ENCODE measurements at places on chromosomes 1 and 21.

DNA sequence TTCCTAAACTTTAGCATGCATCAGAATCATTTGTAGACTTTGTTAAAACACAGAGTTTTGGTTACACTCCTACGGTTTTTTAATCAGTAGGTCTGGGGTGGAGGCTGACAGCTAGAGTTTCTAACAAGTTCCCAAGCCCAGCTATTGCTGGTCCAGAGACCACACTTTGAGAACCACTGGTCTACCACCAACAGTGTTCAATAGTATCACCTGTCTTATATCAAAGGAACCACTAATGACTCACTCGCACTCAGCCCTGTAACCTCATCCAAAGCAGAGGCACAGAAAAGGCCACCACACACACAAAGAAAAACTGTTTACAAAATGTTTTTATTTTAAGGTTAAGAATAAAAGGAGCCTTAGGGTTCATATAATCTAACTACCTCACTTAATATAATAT is 68.7 kb downstream of the HIVEP3 start:
- no peak for DNase-seq

DNA sequence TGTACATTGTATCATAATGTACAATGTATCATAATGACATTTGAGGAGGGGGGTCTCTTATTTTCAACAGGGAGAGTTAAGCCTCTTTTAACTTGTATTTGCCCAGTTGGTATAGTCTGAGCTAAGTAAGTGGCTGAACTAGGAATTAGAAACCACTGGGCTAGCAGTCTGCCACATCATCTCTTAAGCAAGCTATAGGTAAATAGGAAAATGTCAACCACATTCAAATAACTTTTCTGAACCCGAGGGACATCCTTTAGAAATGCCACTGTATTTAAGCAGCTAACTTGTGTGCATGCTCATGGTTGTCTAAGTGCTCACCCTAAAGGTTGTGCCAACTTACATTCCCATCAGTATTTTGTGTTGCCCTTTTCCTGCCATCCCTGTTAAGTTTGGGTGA is 35.5 kb upstream of the ASB17 start:
- no peak for DNase-seq

GRCh38 chr1:182643699-182644098 is 39.5 kb upstream of the RGS16 start:
- DNase-seq = no peak

DNA sequence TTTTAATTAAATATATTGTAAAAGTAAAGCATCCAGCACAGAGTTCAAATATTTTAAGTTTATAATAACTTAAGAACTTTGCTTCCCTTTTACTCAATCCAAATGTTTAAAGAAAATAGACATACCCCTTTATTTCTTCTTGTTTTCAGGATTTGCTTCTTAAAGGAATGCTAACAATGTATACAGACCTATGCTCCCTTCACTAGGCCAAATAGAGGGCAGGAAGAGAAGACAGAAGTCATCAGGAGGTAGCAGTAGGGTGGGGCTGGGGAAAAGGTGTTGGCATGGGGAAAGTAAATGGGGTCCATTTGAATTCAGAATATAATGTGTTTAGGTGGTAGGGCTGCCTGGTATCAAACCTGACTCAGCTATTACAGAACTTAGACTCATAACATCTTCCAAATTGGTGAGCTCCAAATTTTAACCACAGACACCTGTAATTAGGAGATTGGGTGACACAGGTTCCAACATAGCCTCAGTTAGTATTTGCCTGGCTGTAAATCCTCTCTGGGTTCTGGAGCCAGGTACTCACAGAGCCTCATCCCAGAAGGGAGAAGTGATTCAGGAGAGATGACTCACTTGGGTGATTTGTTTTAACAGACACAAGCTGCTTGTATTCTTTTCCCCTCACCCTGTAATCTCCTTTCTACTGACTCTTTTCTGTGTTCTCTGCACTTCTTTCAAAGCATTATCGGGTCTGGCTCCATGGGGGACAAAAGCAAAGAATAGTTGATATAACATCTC is 60.1 kb upstream of the DUSP10 start:
- DNase-seq = no peak

GRCh38 chr1:107750364-107750959 is 214.5 kb downstream of the VAV3 start:
- no peak for DNase-seq

GRCh38 chr1:233244183-233244582 is 51.3 kb downstream of the PCNX2 start:
- DNase-seq = no peak

- DNase-seq = no peak
Observed at GRCh38 chr21:29667651-29668050, 272.1 kb downstream of the GRIK1 start.

DNA sequence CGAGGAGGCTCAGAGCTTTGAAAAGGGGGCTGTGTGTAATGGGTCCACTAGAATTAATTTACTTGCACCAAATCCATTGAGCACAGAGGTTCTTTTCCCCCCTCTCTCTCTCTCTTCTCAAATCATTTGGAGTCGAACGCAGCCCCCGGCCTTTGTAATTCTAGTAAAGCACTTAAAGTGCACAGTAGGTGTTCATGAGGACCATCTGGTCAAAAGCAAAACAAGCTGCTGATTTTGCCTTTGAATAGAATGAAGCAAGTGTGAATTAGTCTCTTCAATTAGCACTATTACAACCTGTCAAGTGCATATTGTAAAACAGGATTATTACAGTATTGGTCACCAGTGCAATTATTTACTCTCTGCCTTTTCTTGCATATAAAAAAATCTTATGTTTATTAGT is 259.9 kb downstream of the FAF1 start:
- no peak for DNase-seq

- no peak for DNase-seq
Observed at GRCh38 chr1:55311057-55311641, 96.0 kb upstream of the USP24 start.

DNA sequence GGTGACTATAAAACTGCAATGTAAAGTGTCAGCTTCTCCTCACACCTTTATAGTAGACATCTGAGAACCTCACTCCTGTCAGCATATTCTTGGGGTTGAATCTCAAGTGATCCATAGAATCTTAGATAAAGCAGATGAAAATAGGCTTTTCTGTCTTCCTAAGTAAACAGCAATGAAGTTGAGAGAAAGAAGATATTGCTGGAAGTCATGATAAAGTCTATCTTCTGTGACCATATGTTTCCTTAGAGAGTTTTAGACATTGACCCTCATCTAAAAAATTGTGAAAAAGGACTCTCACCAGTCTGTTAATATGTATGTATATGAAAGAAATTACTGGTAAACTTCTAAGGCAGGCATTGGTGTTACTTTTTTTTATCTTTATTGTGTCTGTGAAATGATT is 66.8 kb downstream of the LIPI start:
- DNase-seq = no peak

DNA sequence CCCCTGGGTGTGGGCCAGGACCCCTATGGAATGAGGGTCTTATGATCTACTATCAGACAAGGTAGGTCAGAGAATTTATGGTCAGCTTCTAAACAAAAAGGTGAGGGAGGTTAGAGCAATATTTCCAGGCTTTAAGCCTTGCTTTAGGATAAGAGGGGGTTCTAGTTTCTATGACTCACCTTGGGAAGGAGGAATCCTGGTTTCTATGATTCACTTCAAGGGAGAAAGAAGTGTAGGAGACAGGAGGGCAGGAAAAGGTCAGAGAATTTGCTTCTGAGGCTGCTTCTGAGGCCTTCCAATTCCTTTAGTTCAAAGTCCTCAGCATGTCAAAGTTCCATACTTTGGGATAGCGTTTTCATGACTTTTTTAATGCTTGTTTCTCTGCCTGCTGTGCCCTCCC is 35.2 kb downstream of the RGL1 start:
- no peak for DNase-seq

DNA sequence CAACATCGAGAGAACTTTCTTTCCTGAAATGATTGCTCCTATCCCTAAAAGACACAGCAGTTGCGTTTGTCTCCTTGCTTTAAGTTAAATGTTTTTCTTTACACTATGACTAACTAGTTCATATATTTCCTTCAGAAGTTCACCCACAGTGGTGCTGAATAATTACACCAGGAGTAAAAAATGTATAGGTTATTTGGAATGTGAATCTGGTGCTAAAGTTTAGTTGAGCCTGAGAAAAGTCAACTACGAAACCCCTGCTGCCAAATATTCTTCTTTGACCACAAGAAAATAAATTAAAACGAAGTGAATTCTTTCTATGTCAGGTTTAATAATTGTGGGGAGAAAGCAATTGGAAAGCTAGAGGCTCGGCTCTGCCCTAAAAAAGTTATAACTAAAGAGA is 52.8 kb downstream of the C4BPA start:
- DNase-seq = no peak

DNA sequence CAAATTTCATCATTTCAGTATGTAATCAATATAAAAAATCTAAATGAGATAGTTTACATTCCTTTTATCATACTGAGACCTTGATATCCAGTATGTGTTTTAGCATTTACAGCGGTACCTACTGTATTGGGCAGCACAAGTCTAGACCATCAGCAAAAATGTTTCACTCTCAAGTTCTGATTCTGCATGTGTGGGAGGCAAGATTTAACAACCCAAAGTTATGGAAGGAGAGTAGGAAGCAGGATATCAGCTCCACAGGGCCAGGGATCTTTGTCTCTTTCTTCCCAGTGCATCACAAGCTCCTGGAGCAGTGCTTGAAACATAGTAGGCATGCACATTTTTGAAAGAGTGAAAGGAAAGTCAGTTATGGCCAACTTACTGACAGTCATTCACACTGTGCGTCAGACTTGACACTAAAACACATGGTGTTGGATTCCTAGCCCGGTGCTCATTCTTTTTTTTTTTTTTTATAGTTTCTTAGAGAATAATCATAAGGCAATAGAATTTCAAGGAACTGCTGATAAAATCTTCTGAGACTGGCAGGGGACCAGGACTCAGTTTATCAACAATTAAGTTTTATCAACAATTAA is 6.1 kb downstream of the TENT5C start:
- DNase-seq = no peak

- DNase-seq = no peak
Observed at GRCh38 chr1:218775501-218776021, 398.1 kb upstream of the LYPLAL1 start.

DNA sequence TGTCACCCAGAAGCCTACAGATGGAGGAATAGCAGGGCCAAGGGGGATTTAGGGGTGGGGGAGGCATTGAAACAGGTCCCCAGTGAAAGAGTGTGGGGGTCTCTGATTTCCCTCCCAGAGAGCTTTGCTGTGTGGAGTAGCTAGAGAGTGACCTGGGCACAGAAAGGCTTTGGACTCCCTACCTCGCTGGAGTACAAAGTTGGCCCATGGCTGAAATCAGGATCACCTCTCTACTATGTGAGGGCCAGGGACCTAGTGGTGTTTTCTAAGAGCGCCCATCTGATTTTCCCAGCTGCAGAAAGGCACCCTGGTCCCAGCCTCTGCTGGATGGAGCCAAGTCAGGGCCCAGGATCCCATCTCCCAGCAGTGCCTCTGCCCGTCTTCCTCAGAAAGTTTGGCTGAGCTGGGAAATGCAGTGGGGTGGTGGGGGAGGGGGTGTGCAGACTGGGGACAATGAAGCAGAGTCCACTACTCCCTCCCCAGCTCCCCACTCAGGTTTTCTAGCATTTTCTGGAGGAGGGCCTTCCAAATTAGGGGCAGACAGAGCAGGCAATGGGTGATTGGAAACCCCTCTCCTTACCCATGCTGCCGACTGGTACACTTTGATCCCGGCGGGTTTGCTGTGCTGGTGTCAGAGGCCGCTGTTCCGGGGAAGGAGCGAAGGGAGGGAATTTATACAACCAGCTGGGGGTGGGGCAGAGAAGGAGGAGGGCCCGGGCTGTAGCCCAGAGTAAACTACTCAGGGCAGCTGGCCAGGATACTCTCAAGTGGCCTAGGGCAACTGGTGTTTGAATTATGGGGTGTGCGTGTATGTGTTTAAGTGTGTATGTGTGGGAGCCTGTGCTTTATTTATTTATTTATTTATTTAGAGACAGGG is at the start of gene SELENBP1:
SELENBP1 (minus strand) TSS at position 648 of the 877 bp plus-strand sequence; CDS start at position 584, 64 bp downstream.
- no peak for DNase-seq

DNA sequence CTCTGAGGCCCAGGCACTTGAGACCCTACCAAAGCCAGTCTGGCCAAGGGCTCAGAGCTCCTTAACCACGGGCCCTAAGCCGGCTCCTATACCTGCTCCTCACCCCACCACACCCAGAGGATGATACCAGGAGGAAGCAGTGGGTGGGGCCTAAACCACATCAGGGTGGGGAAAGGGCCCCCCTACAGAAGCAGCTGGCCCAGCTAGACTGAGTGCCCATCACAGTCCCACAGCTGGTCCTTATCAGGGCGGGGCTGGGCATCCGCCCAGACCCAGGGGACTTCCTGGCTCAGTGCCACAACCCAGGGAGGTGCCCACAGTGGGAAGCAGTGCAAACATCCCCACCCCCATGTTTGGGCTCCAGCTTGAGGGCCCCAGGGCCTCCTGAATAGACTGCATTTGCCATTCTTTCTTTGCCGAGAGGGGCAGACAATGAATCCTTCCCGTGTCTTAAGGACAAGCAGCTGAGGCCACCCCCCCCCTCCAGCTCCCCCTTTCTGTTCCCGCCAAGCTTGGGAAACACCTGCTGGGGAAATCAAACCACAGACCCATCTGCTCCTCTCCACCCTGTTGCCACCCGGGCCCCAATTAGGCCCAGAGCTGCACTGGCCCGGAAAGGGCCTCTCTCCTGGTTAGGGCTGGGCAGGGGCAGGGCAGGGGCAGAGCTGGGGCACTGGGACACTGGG is 6.2 kb downstream of the E2F2 start:
- DNase-seq = no peak

DNA sequence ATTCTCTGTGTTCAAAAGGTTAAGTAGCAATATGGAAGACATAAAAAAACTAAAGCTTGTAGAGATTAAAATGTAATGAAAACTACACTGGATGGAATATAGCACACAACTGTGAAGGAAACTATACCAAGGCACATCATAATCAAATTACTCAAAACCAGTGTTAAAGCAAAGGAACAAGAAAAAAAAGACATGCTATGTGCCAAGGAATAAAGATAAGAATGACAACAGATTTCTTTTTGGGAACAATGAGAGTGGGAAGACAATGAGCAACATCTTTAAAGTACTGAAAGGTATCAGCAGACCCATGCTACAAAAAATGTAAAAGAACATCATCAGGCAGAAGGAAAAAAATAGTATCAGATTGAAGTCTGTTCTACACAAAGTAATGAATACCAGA is 157.8 kb downstream of the VPS13D start:
- DNase-seq = no peak

DNA sequence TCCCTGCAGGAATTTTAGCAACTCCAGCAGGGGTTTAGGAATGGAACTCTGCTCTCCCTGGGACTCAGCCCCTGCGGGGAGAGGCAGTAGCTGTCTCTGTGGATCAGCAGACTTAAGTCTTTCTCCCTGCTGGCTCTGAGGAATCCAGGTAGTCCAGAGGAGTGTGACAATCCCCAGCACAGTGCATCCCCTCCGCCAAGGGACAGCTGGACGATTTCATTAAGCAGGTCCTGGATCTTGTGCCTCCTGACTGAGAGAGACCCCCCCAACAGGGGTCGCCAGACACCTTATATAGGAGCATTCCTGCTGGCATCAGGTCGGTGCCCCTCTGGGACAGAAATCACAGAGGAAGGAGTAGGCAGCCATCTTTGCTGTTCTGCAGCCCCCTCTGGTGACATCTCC is 30.6 kb downstream of the AKT3 start:
- DNase-seq = no peak

Data from GM13977 (cell line).